ENCODE measurements at places on chromosomes 4 and X.

DNA sequence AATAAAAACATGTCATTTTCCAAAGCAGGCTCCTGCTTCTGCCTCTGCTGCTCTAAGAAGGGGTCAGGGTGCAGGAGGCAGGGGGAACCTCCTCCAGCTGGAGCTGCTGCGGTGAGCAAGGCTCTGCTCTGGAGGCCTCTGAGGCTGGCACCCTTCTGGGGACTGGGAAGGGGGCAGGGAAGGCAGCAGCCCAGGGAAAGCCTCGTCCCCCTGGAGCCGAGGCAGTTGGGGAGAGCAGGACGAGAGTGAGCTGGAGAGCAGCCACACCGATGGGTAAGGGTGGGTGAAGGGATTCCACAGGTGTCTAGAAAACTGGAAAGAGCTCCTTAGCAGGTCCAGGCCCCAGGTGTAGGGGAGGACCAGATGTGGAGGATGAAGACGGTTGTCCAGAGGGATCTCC is 2.0 kb upstream of the CTAG2 start:
- DNase-seq = no peak

DNA sequence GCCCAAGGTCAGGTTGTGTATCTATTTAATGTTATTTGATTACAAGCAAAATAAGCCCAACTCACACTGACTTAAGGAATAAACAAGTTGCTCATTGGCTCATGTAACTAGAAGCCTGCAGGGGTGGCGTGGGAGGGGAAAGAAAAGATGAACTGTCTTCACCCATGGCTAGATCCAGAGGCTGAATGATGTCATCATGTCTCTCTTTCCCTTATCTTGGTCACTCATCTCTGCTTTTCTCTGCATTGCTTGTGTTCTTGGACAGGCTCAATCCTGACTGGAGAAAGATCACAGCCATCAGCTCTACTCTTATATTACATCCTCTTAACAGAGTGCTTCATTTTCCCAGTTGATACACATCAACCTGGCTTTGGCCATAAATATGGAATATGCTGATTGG is 290.0 kb upstream of the DIAPH2 start:
- DNase-seq = no peak

- DNase-seq = no peak
Measured at GRCh38 chrX:100208076-100208475, 202.0 kb downstream of the PCDH19 start.

GRCh38 chr4:152935143-152935542 is 980 bp upstream of the FHDC1 start:
- no peak for DNase-seq

GRCh38 chrX:12978205-12979025 is 3.5 kb downstream of the TMSB4X start:
- peak; percentile 87 for DNase-seq

DNA sequence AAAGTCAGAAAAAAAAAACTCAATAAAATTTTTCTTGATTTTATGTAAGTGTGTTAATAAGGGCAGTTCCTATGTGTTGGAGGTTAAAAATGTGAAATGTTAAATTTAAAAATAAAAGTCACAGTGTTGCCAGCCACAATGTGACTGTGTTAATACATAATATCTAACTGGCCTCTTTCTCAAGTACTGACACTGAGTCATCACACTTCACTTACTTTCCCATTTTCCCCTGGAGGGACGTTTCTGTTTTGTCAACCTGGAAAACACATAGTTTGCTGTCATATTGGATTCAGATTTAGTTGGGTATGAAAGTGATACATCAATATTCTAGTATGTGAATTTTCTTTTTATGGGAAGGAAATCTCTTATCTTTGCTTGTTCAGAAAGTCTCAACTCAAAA is 46.4 kb downstream of the ARHGEF38 start:
- no peak for DNase-seq

DNA sequence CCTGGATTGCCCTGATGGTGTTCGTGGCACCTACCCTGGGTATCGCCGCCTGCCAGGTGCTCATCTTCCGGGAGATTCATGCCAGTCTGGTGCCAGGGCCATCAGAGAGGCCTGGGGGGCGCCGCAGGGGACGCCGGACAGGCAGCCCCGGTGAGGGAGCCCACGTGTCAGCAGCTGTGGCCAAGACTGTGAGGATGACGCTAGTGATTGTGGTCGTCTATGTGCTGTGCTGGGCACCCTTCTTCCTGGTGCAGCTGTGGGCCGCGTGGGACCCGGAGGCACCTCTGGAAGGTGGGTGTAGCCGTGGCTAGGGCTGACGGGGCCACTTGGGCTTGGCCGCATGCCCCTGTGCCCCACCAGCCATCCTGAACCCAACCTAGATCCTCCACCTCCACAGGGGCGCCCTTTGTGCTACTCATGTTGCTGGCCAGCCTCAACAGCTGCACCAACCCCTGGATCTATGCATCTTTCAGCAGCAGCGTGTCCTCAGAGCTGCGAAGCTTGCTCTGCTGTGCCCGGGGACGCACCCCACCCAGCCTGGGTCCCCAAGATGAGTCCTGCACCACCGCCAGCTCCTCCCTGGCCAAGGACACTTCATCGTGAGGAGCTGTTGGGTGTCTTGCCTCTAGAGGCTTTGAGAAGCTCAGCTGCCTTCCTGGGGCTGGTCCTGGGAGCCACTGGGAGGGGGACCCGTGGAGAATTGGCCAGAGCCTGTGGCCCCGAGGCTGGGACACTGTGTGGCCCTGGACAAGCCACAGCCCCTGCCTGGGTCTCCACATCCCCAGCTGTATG is 1.8 kb downstream of the AVPR2 start:
- DNase-seq = peak; percentile 28

- no peak for DNase-seq
Measured at GRCh38 chr4:57182132-57182874, 72.1 kb upstream of the IGFBP7 start.

GRCh38 chr4:182022909-182023308 is 220.3 kb upstream of the TENM3 start:
- DNase-seq = no peak

DNA sequence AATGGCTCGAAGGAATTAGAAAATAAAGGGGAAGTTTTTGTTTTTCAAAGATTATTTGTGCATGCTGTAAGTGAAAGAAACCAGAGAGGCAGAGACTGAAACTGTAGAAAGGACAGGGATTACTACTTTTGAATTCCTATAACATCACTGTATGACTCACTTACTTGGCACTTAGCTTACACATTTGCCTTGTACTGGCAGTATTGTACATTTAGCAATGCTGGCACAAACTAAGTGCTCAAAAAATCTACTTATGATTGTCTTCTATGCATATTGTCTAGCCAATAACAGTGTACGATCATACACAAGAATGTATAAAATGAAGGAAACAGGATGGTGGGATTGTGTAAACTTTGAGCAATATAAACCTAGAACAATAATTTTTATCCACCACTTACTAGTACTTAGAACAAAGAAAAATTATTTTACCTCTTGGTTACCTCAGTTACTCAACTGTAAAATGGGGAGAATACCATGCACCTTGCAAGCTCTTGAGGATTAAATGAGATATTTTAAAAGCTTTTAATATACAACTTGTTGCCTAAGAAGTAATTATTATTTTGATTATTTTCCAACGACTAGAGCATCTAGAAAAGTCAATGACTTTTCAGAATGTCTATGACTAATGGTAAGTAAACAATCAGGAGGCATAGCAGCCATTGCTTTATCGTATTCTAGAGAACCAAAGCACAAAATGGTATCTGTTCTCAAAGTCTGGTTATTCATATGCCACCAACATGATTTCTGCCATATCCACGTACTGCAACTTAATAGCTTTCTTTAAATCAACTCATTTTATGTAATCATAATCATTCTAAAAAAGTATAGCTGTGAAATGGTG is 4.7 kb downstream of the FAM120C start:
- no peak for DNase-seq

- no peak for DNase-seq
Measured at GRCh38 chr4:956531-957230, 16.7 kb downstream of the DGKQ start.

DNA sequence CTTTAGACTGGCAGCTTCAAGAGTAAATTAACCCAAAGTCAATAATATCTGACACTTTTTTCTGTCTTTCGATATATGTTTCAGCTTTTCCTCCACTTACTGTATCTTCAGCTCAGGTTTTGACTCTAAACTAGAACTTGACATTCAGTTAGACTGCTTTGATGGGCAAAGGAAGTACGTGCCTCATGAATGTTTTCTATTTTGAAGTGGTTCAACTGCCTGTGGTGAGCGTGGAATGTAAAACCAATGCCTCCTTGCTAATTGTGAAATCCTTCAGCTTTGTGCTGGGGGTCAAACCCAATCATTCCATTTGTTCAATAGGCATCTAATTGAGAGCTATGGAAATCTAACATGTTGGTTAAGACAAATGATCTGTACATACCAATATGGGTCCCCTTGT is 857.0 kb upstream of the HTR2C start:
- DNase-seq = no peak

- no peak for DNase-seq
Measured at GRCh38 chrX:129876771-129877305, 29.1 kb upstream of the UTP14A start.

DNA sequence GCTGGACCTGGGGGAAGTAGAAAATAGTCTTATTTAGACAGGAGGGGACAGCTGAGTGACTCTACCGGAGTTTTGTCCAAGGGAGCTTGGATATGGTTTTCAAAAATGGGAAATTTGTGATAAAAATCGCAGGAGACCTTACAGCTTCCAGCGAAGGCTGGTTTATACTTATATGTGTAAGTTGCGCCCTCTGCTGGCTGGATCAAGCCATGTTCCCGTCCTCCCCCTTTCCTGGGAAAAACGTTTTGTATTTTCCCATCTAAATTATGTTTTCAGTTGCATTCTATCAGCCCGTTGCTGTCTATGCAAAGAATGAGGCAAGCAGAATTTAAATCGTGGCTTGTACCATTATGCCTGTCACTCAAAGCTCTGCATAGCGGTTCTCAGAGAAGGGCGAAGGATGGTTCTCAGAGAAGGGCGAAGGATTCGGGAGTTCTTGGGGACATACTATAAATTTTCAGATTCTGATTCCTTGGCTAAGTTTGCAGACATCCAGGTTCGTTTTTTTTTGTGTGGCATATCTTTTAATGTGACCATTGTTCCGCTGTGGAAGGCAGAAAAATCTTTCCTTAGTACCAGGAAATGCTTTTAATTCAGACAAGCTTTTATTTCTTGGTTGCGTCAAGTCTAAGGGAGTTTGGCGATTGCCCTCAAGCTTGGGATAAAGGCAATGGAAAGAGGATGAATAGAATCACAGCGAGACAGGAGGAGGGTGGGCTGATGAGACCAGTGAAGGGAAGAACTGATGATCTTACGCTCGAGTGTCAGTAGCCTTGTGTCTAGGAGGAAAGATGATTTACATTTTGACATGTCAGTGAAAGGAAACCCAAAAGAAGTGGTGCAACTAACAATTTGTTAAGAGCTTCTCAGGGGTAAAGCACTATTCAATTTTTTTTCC is 128.5 kb upstream of the ARX start:
- DNase-seq = peak; percentile 17

- no peak for DNase-seq
Measured at GRCh38 chr4:55291227-55291640, 54.8 kb upstream of the SRD5A3 start.

DNA sequence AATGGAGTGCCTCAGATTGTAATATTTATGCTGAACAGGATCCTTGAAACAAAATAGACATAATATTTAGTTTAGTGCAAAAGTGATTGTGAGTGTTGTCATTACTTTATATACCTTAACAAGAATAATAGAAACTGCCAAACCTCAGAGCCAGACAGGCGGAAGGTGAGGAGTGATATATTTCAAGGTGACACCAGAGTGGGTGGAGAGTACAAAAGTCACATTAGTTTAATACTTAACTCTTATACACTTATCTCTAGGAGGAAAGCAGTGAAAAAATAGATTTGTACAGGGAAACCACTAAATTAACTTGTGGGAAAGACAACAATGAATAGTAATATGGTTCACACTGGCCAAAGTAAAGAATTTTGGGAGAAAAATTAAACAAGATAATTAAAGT is 342.8 kb upstream of the NDST4 start:
- DNase-seq = no peak

DNA sequence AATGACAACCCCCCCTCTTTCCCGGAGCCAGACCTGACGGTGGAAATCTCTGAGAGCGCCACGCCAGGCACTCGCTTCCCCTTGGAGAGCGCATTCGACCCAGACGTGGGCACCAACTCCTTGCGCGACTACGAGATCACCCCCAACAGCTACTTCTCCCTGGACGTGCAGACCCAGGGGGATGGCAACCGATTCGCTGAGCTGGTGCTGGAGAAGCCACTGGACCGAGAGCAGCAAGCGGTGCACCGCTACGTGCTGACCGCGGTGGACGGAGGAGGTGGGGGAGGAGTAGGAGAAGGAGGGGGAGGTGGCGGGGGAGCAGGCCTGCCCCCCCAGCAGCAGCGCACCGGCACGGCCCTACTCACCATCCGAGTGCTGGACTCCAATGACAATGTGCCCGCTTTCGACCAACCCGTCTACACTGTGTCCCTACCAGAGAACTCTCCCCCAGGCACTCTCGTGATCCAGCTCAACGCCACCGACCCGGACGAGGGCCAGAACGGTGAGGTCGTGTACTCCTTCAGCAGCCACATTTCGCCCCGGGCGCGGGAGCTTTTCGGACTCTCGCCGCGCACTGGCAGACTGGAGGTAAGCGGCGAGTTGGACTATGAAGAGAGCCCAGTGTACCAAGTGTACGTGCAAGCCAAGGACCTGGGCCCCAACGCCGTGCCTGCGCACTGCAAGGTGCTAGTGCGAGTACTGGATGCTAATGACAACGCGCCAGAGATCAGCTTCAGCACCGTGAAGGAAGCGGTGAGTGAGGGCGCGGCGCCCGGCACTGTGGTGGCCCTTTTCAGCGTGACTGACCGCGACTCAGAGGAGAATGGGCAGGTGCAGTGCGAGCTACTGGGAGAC is 1.6 kb downstream of the PCDH10 start:
- DNase-seq = no peak

DNA sequence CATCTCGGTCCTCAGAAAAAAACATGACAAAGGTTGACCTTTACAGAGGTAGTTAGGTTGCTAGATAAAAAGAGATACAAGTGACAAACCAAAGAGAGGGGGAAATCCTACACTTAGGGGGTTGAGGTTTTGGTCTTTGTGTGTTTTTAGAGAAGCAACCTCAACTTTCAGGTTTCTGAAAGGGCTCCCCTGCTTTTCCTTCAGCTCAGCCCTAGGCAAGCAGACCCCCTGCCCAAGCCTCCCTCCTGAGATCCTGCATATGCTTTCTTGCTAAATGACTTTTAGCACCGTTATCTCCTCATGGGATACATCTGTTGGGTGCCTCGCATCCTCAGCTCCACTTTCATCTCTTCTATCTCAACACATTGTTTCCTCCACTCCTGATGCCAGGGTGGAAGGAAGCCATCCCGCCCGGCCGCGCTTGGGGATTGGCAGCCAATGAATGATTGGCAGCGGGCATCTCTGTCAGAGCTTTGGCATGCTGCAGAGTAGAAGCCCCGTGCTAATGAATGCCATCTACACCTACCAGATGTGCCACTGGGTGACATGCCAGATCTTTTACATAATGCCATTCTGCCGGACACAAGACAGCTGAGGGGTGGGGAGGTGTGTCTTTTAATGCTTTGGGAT is 15.0 kb upstream of the PRDM8 start:
- peak; percentile 51 for DNase-seq

GRCh38 chr4:5711479-5712184 is 631 bp downstream of the EVC start:
- DNase-seq = no peak

Data from CD4-positive, alpha-beta T cell treated with Interleukin-21 for 1 hour (primary cell).